ENCODE measurements at places on chromosomes 4 and X.

DNA sequence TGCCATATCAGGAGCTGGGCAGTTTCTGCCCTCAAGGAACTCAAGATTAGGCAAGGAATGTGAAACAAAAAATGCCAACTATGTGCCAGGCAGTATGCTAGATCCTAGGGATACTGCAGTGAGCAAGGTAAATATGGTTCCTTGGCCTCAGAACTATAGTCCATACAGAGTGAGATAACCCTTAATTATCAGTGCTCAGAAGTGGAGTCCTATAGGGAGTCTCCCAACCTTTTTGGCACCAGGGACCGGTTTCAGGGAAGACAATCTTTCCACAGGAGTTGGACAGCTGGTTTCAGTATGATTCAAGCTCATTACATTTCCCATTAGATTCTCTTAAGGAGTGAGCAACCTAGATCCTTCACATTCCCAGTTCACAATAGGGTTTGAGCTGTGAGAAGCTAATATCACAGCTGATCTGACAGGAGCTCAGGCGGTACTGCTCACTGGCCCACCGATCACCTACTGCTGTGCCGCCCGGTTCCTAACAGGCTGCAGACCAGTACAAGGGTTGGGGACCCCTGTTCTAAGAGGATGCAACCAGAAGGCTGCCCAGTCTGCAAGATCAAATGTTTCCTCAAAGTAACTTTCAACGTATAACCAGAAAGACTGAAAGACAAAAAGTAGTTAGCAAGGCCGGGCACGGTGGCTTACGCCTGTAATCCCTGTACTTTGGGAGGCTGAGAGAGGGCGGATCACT, 1.7 kb upstream of the SRP72 start:
- no peak for DNase-seq

DNA sequence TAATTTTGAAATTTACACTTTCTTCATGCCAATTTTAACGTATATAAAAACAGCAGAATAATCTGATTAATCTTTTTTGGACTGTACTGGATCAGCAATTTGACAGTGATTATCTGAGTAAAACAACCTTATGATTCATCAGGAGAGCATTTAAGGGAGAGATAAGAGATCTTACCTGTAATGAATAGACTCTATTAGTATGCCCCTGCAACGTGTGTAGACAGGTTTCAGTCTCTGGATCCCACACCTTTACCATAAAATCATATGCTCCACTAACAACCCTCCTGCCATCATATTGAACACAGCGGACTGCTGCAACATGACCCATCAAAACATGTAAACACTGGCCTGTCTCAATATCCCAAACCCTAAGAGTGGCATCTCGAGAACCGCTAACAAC, 210.1 kb downstream of the FBXW7 start:
- DNase-seq: no peak

- DNase-seq: no peak
Measured at GRCh38 chr4:184383497-184384055, 90.8 kb downstream of the IRF2 start.

- DNase-seq: no peak
Measured at GRCh38 chr4:30945586-30945985, 225.4 kb downstream of the PCDH7 start.

DNA sequence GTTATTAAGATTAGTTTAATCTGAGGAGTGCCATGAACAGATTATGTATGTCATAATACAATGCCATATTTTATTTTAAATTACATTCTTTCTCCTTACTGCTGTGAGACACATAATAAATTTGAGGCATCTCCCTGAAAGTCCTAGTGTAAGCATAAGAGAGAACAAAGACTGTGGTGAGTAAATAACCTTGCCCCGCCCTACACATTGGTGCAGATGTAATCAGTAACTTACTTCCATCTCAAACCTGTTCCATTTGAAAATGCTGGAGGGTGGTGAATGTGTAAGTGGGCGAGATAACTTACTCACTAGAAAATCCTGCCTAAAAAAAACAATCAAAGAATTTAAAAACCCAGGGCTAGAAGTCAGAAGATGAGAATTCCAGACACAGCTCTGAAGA, 338.1 kb upstream of the SLIT2 start:
- no peak for DNase-seq

DNA sequence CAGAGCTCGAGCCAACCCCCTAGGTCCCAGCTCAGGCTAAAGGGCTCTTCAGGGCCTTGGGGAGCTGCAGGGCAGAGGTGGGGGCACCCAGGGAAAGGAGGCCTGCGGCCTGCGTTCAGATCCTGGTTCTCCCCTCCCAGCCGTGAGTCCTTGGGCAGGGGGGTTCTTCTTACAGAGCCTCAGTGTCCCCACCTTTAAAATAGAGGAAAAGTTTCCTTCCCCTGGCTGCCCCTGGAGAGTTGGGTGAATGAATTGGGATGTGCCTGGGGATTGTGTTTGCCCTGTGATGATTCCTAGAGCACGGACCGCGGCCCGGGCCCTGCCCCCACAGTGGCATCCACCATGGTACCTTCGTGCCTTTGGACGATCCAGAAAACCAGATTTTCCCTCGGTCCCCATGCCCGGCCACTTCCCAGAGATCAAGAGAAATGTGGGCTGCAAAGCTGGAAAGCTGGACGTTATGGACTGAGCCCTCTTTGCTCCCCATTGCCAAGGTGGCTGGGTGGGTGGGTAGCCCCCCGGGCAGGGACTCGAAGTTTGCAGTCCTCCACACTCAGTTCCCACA, 11.4 kb downstream of the HTRA3 start:
- no peak for DNase-seq

GRCh38 chr4:6573986-6574746, 823 bp upstream of the MAN2B2 start:
- no peak for DNase-seq

- no peak for DNase-seq
Measured at GRCh38 chrX:134607523-134607922, 50.7 kb downstream of the PLAC1 start.

GRCh38 chr4:88137112-88137511, 21.3 kb downstream of the ABCG2 start:
- DNase-seq: no peak

GRCh38 chr4:126993351-126993750, 639.4 kb upstream of the INTU start:
- no peak for DNase-seq

DNA sequence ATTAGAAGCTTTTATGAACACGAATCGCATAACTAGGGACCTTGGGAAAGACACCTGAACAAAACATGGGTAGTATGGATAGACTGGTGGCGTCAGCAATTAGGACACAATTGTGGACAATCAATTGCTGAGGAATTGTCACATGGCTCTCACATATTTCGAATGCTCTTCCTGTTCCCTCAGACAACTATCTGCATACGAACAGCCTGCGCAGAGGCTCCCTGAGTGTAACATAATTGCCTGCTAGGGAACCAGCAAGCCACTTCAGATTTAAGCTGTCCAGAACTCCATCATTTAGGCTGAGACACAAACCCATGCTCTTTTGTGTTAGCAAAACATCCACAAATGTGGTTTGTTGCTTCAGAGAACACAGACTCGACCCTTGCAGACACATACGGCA, 160.8 kb downstream of the MGST2 start:
- DNase-seq: no peak

DNA sequence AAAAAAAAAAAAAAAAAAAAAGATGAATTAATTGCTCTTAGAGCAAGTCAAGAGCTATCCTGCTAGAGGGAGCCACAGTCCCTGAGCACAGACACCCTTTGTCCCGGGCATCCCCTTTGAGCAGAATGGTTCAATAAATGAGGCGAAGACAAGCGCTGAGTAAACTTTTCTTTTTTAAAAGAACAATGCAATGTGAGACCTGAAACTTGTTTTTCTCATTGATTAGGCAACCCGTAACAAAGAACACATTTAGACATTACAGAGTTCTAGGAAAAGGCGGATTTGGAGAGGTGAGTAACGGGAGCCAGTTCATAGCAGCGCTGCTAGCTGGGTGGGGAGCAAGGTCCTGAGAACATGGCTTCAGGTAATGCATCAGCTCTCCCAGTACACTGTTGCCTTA, 46.1 kb downstream of the GRK4 start:
- DNase-seq: no peak

DNA sequence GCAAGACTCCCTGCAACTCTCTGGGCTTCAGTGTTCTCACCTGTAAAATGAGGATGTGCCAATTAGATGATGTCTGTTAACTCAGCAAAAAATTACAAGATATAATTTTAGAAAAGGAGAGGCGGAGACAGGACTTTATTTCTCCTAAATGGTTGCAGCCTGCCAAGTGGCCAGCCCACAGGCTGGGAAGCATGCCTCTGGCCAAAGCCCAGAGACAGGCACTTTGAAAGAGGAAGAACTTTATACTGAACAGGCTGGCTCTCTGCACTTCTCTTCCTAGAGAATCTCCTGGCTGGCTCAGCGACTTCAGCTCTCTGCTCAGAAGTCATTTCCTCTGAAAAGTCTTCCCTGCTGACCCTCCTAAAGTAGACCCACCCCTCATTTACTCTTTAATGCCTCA, 3.7 kb downstream of the PRDM5 start:
- no peak for DNase-seq

- peak; percentile 79 for DNase-seq
Measured at GRCh38 chr4:108172753-108173598, 4.2 kb upstream of the LEF1 start.

- DNase-seq: no peak
Measured at GRCh38 chrX:70332600-70332999, 42.7 kb downstream of the KIF4A start.

GRCh38 chr4:114082348-114082747, 102.9 kb upstream of the ARSJ start:
- no peak for DNase-seq

DNA sequence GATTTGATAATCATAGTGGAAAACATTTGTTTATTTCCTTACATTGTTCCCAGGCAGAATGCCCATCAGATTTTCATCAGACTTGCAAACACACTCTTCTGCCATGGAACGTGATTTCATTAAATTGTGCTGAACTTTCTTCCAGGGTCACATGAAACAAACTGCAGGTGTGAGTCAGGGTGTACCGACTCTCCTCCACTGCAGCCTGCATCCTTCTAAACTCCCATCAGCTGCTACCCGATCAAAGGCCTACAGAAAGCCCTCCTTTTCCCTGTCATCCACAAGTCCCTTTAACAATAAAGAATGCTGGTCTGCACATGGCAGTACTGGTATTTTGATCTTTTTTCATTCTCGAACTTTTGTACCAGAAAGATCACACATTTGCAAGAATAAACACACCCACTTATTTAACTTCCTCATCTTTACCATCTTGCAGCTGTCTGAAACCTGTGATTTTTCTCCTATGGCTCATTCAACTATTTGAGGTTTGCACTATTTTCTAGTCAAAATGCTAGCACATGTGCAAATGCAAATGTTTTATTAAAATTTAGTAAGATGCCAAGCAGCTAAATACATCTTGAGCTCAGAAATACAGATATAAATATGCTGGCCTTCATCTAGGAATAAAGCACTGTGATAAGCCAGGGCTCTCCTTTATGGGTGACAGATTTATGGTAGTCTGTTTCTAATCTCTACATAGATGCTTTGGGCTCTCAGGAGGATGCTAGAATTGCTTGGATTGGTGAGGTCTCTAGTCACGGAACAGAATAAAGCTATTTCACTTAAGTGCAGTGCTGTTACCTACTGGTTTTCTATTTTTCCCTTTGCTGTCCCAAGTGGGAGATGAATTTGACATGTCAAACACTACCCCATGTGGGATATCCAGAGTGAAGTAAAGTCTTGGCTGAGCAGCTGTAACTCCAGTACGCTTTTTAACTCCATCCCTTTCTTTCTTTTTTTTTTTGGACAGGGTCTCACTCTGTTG, 25.8 kb upstream of the ARHGAP24 start:
- no peak for DNase-seq

DNA sequence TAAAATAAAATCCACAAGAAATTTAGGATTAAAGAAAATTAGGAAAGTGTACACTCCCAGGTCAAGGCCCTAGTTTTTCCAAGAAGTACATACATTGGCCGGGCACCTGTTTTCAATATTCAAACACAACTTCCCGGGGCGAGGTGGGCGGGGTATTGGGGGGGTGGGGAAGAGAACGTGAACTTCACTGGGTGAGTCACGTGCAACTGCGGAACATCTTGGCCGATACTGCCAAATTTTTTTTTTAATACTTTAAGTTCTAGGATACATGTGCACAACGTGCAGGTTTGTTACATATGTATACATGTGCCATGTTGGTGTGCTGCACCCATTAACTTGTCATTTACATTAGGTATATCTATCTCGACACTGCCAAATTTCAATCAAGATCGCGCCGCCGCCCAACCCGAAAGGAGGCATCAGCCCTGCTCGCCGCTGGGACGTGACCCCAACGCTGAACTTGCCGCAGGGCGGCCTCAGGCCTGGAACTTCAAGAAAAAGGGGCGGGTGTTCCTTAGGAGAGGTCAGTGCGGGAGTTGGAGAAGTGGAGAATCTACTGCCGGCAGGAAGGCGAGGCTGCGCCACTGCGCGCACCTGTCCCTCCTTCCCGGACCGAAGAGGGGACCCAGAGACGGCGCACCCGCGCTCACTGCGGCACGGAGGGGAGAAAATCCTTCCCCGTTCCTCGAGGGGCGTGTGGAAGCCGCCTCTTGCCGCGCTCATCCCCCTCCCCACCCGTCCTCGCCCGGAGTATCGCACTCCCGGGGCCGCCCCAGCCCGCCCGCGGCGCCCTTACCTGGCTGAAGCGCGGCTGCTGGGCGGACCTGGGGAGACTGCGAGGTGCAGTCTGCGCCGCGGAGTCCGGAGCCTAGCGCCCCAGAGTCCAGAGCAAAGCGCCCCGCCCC, at the start of gene TEC:
Gene TEC, minus strand, starts transcription at position 883 of the 905 bp plus-strand sequence. CDS start 41,224 bp downstream, outside the sequence.
- no peak for DNase-seq

- no peak for DNase-seq
Measured at GRCh38 chr4:169164669-169165415, 105.9 kb downstream of the SH3RF1 start.

DNA sequence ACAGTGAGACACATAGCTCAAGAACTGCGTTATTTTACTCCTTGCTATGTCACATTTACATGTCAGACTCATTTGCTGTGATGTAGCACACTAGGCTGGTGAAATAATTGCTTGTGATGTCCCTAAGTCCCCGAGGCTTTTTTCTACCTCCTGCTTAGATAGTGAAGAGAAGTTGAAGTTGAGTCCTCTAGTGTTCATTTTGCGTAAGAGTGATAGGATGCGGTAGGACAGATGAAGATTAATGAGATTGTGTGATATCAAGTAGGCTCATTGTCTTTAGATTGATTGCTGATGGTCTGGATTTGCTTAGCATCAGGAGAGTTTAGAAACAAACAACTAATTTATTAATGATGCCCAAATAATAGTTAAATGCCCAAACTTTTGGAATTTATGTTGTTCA, 173.6 kb upstream of the NUDT6 start:
- peak; percentile 43 for DNase-seq

- peak; percentile 47 for DNase-seq
Measured at GRCh38 chr4:70544279-70544868, 26.0 kb downstream of the AMTN start.

DNA sequence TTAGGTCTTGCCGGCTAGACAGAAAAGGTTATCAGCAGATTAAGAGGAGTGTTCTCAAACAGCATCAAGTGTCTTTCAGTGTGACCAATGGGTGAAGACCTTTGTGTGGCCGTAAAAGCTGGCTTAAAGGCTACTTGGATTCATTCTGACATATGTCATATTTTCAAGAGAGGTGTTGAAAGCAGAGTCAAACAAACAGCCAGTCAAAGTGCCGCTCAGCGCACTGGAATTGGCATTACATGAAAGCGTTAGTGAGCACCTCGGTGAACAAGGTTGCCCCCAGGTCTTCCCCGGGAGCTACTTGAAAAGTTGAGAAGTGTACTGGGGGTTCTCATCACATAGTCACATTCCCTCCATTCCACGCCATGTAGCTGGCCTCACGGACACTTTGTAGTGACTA, 148.9 kb downstream of the SOX3 start:
- no peak for DNase-seq

Data from D341Med (cell line).